Caco-2 (cell line): ENCODE measurements at places on chromosomes 6 and 20. TPM values are rescaled to one million over a fixed set of nuclear protein-coding genes. Genes with fewer than 3 reads are reported as not detected.

The SLC26A8 gene
- 1.4 and 1.8 TPM in 2 replicates for total RNA-seq

The CCN2 gene
- total RNA-seq: 13.8 and 16.1 TPM in 2 replicates

The F13A1 gene
- not detected in 2 replicates for total RNA-seq

The RFX6 gene
- 1.3 and 1.5 TPM in 2 replicates for total RNA-seq

The GSTA1 gene
- total RNA-seq: 7.7 and 11.2 TPM in 2 replicates

The EMILIN3 gene
- total RNA-seq: 0.50 and 0.51 TPM in 2 replicates

The BAK1 gene
- 28.5 and 29.4 TPM in 2 replicates for total RNA-seq

The PACSIN1 gene
- 3.4 and 3.7 TPM in 2 replicates for total RNA-seq

The SNRNP48 gene
- total RNA-seq: 25.1 and 29.1 TPM in 2 replicates

The ZNF217 gene
- 65.5 and 73.2 TPM in 2 replicates for total RNA-seq

The RIPOR3 gene
- 0.18 and 0.67 TPM in 2 replicates for total RNA-seq

The SCGN gene
- 7.7 and 11.7 TPM in 2 replicates for total RNA-seq

The SSR1 gene
- total RNA-seq: 136 and 150 TPM in 2 replicates

The GRIK2 gene
- 0.29 TPM in 1 of 2 replicates, not detected in the other for total RNA-seq

The MLN gene
- not detected in 2 replicates for total RNA-seq

The NKX2-2 gene
- not detected in 2 replicates for total RNA-seq

The PHACTR3 gene
- 0.11 TPM in 1 of 2 replicates, not detected in the other for total RNA-seq

The SMPDL3A gene
- total RNA-seq: 20.4 and 21.7 TPM in 2 replicates
